ENCODE measurements at places on chromosomes 4 and X.

DNA sequence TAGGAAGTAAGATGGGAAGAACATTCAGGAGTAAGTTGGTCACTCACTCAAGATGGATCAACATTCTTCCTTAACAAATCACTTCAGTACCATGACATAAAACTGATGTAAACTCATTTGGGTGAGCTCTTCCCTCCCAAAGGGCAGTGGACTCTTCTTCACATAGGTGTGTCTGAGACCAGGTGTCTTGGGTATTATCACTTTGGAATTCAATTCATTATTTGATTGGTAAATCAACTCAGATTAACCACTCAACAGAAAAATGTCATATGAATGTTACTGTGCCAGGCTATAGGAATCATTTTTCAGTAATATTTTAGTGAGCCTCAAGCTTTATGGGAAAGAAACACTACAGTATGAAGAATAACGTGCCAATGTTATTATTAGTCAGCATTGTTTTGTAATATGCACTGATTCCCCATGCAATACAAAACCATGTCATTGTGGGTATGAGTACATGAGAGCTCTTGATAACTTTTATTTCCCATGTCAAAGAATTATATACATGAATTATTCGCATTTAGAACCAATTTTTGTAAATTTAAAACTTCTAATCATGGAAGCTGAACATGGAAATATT lies 58.6 kb upstream of the ETNPPL start:
- DNase-seq: no peak

- no peak for DNase-seq
These were observed 47.5 kb downstream of the ATG4A start for GRCh38 chrX:108138814-108139702.

- no peak for DNase-seq
These were observed 157.6 kb downstream of the DCK start for GRCh38 chr4:71151054-71151453.

GRCh38 chr4:79197275-79198009 lies 128.4 kb downstream of the NAA11 start:
- no peak for DNase-seq

- no peak for DNase-seq
These were observed 192.4 kb downstream of the RBM46 start for GRCh38 chr4:154973244-154974035.

DNA sequence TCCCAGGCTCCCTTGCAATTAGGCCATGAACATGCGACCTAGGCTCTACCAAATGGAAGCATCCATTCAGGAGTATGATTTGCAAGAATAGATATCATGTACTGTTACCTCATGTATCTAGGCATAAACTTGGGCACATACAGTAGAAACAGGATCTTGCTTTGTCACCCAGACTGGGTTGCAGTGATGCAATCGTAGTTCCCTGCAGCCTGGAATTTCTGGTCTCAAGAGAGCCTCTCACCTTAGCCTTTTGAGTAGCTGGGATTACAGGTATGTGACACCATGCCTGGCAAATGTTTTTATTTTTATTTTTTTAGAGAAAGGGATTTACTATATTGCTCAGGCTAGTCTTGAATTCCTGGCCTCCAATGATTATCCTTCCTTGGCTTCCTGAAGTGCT lies 994.2 kb downstream of the ADGRL3 start:
- DNase-seq: no peak

GRCh38 chr4:169573889-169574288 lies 38.5 kb downstream of the NEK1 start:
- DNase-seq: no peak

DNA sequence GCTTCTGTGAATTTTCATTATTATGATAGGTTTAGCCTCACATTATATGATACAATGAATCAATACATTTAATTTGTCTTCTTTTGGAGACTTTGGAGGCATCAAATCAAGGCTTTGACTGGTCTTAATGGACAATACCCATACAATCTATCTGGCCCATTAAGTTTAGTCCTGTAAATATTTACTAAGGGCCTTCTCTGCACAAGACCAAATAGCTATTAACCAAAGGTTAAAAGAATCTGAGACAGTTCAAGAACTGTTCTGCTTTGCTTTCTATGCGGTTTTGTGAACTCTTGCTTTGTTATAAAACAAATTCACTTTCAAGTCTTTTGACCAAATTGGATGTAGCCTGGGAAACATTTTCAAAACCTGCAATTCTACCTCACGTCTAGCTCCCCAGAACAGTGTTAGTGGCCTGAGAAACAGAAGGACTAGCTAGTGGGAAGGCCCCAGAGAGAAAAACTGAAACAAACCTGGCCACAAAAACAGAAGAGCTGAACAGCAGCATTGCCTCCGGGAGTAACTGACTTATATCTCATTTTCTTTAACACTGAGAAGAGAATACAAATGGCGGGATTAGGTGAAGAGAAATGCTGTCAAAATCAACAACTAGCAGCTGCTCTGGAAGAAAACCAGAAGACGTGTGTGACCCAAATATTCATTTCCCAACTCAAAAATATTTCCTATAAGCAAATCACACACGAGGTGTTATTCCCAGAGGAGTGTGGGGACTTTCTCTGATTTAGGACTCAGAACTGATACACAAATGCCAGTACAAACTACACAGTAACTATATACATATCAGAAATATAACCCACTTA lies 548 bp downstream of the TLR1 start:
- no peak for DNase-seq

GRCh38 chr4:22417408-22417807 lies 98.5 kb downstream of the ADGRA3 start:
- DNase-seq: no peak

DNA sequence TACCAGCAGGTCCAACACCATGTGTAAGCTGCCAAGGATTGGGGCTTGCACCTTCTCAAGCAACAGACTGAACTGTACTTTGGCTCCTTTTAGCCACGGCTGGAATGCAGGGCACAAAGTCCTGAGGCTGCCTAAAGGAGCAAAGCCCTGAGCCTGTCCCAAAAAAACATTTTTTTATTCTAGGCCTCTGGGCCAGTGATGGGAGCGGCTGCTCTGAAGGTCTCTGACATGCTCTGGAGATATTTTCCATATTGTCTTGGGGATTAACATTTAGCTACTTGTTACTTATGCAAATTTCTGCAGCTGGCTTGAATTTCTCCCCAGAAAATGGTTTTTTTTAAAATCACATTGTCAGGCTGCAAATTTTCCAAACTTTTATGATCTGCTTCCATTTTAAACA lies 885.3 kb downstream of the GLUD2 start:
- DNase-seq: no peak

GRCh38 chr4:125155251-125155650 lies 159.5 kb upstream of the FAT4 start:
- DNase-seq: no peak

DNA sequence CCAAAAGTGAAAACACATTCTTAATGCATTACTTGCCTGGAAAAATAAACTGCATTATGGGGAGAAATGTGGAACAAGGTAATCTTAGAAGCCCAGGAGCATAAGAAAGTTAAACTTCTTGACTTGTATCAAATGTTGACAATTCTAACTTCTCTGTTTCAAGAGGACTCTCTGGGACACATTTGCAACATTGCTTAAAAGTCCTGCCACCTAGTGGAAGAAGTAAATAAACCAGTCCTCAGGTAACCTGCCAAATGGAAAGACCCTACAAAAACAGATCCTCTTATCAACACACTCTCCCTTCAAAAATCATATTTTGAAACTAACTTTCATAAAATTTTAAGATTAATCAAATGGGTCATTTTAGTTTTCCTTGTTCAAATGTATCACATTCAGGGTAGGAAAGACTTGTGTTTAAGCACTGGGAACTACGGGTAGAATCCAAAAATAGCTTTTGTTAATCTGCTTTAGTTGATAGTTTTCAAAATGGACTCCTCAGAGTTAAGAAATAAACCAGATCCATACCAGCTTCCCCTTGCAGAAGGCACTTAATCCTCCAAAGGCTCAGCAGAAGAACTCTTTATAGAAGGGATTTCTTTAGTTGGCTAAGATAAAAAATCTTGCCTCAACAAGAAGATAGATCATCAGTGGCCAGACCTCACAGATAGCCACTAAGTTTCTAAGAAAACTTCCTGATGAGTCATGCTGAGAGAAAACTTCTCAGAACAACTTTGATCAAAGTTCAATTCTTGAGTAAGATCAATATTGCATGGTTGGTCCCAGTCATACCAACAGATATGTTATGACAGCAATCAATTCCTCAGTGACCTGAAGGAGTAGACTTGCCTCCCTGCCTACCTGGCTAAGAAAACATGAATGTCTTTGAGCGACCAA lies 141.7 kb downstream of the HHIP start:
- peak; percentile 68 for DNase-seq

- no peak for DNase-seq
These were observed 124.7 kb upstream of the C1QTNF7 start for GRCh38 chr4:15303052-15303641.

DNA sequence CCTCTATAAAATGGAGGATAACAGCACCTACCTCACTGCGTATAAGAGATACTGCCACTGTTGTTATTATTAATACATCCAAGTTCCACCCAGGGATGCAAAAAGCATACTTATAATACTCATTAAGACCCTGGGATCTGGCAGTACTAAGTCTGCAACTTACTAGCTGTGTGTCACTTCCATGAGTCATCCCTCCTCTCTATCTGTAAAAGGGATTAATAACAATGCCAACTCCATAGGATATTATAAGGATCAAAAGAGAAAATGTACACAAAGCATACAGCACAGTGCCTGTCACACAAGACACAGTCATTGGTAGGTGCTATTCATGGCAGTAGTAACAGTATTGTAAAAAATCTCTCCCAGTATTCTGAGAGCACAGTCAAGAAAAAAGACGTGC lies 216.7 kb downstream of the HS6ST2 start:
- no peak for DNase-seq

DNA sequence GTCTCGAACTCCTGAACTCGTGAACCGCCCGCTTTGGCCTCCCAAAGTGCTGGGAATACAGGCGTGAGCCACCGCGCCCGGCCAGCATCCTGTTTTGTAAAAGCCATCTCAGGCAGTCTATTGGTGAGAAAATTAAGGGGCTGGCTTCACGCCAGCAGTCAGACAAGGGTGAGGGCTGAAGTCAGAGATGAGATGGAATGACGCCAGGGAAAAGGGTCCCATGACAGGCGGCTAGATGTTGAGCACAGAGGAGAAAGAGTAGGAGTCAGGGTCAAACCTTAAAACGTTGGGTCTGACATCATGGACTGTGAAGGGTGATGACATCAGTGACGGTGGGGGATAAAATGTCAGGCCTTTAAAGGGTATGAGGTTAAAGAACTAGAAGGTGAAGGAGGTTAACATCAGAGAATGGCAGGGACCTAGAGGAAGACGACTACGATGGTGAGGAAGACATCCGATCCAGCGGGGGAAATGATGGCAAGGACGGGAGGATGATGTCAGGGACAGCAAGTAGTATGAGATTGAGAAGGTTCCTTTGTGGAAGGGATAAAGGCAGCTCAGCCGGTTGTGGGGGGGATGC lies 504 bp upstream of the RBM3 start:
- no peak for DNase-seq

DNA sequence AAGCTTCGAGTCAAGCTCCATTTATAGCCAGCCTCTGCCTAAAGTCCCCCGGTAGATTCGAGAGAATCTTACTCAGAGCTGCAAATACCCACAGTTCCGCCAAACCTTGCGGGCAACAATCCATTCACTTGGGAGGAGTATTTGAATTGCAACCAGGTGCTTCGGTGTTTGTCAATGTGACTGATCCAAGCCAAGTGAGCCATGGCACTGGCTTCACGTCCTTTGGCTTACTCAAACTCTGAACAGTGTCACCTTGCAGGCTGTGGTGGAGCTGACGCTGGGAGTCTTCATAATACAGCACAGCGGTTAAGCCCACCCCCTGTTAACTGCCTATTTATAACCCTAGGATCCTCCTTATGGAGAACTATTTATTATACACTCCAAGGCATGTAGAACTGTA lies 11.2 kb downstream of the CD40LG start:
- no peak for DNase-seq

DNA sequence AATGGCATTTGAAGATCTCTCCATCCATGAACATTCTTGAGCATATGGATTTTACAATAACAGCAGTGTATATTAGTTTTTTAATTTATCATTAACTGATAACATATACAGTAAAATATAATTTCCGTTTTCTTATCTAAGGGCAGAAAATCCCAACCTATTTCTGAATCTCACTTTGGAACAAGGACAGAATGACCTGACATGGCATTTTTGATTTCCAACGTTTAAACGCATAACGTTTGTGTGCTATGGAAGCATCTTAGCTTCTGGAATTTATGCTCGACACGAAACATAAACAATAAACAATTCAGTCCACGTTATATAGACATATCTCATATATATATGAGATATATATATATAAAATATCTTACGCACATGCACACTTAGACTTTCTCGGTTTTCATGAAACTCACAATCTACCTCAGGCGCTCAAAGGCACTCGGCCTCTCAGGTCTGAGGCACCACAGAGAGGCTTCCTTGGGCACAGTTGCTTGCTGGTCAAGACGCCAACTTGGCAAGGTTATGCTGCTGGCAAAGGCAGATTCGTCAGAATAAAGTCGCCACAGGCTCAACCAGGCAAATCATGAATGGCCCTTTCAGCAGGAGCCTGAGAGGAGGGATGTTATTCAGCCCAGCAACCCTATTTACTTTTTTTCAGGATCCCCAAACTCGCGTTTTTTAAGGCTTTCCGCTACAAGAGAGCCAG lies 1.0 kb upstream of the UGT8 start:
- peak; percentile 13 for DNase-seq

DNA sequence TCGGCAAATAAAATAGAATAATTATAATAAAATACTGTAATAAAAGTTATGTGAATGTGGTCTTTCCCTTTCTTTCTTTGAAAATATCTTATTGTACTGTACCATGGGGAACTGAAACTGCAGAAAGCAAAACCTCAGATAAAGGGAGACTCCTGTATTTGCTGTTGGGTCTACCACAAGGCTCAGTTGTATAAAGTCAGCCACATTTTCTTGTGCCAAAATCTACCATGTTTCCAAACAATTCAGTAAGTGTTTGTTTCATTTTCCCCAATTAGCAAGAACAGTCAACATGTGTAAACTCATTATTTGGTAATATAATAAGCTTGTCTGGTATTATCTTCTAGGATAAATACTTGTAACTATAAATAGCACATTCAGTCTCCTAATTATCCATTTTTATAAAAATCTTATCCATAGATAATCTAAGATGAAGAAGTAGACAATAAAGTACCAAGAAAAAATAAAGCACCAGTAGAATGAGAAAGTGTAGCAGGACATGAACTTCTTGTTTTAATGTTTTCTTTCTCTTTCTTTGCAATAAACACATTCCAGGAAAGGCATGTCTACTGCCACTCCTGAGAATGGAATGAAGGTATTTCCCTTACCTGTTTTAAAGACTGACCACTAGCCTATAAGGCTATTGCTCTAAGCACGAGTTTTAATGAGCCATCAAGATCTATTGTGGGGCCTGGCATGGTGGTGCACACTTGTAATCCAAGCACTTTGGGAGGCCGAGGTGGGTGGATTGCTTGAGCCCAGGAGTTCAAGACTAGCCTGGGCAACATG lies 15.0 kb upstream of the OTUD4 start:
- DNase-seq: no peak

Data from neural progenitor cell (in vitro differentiated cells).